ENCODE measurements at places on chromosomes 4 and X.

DNA sequence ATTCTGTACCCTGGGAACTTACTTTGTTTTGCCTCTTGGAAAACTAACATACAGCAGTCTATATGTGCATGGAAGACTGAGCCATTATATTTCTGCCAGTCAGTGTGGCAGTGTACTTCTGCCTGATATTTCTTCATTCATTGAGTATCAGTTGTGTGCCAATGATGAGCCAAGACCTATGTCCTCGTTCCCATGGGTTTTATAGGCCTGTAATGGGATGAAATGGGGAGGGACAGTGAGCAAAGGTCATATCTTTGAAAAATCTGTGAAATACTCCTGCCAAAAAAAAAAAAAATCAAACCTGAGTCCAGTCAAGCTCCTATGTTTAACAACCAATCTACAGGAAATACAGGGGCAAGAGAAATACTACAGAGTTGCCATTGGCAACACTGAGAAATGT is 9.1 kb downstream of the NSD2 start:
- DNase-seq: peak; percentile 41

- DNase-seq: peak; percentile 10
These were observed 1.4 kb downstream of the CCNI start for GRCh38 chr4:77074381-77074831.

- DNase-seq: no peak
These were observed 463.9 kb upstream of the PCDH7 start for GRCh38 chr4:30256116-30256832.

GRCh38 chr4:20311856-20312255 is 60.2 kb downstream of the SLIT2 start:
- no peak for DNase-seq

DNA sequence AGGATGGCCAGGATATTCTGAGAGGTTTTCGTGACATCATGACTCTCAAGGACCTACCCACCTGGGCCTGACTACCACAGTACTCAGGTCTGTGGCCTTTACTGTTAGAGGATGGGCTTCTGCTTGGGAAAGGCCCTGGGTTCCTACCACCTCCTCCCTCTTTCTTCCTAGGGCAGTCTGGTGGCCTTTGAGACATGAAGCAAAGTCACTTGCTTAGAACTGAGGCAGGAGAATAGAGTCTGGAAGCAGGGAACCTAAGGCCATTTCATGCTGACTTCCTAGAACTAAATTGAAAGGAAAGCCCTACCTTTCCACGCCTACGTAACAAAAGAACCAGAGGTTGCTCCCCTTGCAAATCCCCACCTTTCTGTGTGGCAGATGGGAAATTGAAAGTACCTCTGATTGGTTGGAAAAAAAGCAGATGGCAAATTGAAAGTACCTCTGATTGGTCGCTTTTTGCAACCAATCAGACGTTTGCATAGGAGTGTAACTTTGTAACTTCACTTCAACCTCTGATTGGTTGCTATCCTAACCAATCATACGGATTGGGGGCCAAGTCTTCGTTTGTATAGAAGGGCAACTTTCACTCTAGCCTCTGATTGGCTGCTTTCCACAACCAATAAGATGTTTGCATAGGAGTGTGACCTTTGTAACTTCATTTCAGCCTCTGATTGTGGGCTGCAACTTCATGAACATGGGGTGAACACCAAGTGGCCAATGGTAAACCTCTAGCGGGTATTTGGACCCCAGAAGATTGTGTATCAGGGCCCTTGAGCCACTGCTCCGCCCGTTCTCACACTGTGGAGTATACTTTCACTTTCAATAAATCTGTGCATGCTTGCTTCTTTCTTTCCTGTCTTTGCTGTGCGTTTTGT is 9.9 kb upstream of the AKAP14 start:
- peak; percentile 10 for DNase-seq

- DNase-seq: no peak
These were observed 337.4 kb upstream of the SFRP2 start for GRCh38 chr4:154126276-154126675.

GRCh38 chr4:141132709-141133145 is 542 bp downstream of the RNF150 start:
- DNase-seq: peak; percentile 10

DNA sequence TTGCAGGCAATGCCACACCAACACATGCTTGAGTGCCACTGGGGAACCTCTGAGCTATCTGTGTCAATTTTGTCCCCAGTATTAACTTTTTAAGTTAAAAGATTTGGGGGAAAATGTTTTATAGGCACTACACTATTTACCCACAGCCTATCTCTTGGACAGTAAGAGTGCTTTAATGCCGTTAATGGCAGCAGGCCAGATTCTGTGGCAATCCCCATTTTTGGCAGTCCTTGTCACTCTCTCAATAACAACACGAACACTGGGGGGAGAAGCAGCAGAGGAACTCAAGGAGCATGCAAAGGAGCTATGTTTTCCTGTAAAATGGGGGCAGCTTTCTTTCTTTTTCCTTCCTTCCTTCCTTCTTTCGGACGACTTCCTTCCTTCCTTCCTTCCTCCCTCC is 168.6 kb downstream of the NSUN7 start:
- DNase-seq: peak; percentile 79

DNA sequence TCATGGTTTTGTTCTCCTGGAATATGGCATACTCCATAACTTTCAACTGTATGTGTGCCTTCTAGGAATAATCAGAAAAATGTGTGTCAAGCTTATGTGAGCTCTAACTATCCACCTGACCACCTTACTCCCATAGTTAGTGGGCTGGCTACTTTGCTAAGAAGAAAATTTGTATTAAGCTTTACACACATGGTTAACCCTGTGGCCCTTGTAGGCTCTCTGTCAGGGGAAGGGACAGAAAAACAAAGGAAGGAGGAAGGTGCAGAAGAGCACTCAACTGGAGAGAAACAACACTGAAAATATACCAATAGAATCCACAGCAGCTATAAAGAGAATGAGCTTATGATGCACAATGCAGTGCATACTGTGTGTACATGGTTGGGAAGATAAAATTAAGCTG is 84.6 kb downstream of the PPP3CA start:
- no peak for DNase-seq

DNA sequence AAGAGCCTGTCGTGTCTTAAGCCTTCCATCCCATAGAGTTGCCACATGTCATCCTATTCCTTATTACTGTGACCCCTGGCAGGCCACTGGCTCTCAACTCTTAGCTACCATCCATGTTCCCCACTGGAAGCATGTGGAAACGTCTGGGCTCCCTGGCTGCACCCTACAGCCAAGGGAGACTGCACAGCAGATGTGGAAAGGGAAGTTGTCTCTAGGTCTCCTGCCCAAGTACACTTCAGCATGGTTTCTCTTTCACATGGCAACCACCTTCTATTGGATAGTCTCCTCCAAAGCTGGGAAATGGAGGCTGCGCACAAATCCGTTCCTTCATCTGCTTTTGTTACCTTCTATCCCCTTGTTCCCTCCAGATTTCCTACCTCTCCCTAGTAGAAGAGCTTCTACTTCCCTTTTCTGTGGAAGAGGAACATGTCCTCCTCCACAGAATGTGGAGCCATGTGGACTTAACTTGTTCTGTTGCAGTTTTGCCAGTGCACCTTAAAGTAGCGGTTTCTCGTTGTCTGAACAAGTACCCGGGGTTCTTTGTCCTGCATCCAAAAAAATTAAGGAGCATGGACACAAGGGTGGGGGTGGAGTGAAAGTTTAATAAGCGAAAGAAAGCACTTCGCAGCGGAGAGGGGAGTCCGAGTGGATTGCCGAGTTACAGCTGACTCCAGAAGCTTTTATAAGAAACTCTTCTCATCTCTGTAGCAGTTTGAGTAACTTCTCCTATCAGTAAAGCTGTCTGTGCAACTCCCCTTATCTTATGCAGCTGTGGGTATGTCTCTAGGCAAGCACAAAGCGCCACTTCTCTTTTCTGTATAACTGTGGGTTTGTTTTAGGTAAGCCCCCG is 52.5 kb downstream of the HMGB2 start:
- DNase-seq: no peak

GRCh38 chrX:13893826-13894225 is 76.9 kb upstream of the GPM6B start:
- DNase-seq: no peak

- no peak for DNase-seq
These were observed 623.1 kb upstream of the CPEB2 start for GRCh38 chr4:14379183-14379582.

DNA sequence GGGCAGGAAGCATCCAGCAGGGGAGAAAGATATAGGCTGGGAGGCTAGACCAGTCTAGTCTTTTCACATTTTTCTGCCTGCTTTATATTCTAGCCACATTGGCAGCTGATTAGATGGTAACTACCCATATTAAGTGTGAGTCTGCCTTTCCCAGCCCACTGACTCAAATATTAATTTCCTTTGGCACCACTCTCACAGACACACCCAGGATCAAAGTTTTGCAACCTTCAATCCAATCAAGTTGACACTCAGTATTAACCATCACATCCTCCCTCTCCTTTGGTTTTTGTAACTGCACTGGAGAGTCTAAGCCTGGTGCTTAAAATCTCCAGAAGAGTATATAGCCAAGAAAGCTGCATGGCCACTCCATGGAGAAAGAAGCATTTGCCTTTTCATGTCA is 560.4 kb downstream of the GRXCR1 start:
- no peak for DNase-seq

GRCh38 chr4:112075129-112075753 is 70.0 kb upstream of the FAM241A start:
- peak; percentile 71 for DNase-seq

GRCh38 chr4:87938746-87939145 is 36.8 kb upstream of the SPP1 start:
- no peak for DNase-seq

DNA sequence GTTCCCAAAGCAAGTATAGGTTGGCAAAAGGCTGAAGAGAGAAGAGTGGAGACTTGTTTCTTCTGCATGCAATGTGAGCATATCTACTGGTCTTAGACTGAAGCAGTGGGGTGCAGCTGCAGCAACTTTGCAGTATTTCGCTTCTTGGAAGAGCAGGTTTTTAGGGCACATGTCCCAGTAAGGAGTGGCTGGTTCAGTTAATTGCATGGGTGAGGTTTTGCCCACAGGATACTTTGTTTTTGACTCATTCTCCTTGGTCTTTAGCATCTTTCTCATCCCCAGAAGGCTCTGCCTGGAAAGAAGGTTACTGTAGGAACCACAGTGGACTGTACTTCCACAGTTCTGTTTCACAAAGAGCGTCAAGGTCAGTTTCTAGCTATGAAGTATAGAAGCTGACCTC is 68.0 kb upstream of the NR3C2 start:
- no peak for DNase-seq

- DNase-seq: no peak
These were observed 80.0 kb downstream of the AREG start for GRCh38 chr4:74524985-74525384.

- DNase-seq: no peak
These were observed 1205.5 kb downstream of the ARAP2 start for GRCh38 chr4:35038845-35039244.

All from lung microvascular endothelial cell (primary cell).